ENCODE measurements at places on chromosomes 12 and 14.

GRCh38 chr12:56476143-56476542 is 7.8 kb downstream of the SPRYD4 start:
- no peak for DNase-seq

GRCh38 chr14:76581592-76581991 is 179.7 kb upstream of the VASH1 start:
- DNase-seq = no peak

GRCh38 chr14:55749201-55749812 is 169.3 kb downstream of the KTN1 start:
- DNase-seq = no peak

- no peak for DNase-seq
Observed at GRCh38 chr12:104672096-104672445, 215.3 kb downstream of the CHST11 start.

DNA sequence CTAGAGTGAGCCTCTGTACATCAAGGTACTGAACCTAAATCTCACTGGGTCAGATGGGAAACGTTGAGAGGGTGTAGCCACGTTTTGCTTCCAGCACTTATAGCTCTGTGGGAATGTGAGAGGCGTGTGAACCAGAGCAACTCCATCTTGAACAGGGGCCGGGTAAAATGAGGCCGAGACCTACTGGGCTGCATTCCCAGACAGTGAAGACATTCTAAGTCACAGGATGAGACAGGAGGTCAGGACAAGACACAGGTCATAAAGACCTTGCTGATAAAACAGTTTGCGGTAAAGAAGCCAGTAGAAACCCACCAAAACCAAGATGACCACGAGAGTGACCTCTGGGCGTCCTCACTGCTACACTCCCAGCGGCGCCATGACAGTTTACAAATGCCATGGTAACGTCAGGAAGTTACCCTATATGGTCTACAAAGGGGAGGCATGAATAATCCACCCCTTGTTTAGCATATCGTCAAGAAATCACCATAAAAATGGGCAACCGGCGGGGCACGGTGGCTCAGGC is 63.4 kb upstream of the NCOR2 start:
- DNase-seq = no peak
